ENCODE measurements at places on chromosomes 7 and 10.

DNA sequence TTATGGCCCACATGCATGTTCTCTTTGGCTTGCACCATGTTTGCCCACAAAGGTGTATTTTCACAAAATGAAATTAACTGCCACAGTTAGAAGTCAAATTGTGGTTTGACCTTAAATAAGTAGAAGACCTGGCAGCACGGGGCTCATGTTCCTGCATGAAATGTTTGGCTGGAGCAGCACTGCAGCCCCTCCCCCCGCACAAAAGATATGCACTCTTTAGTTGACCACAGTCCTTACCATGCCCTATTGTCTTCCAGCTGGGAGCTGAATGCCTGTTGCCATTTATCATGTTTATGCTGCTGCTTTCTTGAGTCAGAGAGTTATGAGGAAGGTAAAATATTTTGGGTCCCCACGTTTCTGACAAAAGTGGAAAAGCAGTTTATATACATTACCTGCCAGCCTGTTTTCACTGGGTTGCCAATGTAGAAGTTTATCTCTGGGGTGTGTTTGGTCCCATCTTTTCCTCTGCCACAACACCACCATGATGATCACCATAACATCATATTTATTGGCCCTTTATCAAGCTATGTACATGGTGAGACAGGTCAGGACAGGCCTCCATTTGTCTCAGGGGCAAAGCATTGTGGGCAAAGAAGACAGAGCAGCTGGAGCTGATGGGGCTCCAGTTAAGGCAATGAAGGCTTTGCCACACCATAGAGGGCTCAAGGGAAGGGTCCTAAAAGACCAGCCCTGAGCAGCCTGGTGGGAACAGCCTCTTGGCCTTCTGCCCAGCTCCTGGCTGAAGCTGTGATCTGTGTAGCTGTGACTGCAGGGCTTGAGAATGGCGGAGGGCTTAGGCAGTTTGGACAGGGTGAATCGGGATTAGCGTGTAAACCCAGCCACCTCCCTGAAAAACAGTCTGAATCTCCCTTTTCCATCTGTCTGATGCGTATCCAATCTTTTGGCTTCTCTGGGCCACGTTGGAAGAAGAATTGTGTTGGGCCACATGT is 5.4 kb downstream of the PRF1 start:
- DNase-seq: no peak

- DNase-seq: no peak
Measured at GRCh38 chr10:42691361-42692120, 53.2 kb upstream of the ZNF33B start.

DNA sequence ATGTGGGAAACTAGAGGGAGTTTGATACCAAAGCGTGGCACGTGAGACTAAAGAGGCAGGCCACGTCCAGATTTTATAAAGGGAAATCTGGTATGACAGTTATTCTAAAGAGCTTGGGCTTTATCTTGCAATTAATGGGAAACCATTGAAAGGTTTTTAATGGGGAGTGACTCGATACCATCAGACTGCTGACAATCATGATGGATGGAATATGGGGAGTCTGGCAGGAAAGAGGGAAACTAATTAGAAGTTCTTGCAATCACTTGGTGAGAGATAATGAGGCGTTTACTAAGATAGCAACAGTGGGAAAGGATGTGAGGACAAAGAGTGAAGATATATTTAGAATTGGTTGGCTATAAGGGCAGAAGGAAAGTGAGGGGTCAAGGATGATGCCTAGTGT is 94.0 kb downstream of the MBL2 start:
- DNase-seq: no peak

GRCh38 chr7:82071468-82071867 is 301.6 kb upstream of the HGF start:
- no peak for DNase-seq

DNA sequence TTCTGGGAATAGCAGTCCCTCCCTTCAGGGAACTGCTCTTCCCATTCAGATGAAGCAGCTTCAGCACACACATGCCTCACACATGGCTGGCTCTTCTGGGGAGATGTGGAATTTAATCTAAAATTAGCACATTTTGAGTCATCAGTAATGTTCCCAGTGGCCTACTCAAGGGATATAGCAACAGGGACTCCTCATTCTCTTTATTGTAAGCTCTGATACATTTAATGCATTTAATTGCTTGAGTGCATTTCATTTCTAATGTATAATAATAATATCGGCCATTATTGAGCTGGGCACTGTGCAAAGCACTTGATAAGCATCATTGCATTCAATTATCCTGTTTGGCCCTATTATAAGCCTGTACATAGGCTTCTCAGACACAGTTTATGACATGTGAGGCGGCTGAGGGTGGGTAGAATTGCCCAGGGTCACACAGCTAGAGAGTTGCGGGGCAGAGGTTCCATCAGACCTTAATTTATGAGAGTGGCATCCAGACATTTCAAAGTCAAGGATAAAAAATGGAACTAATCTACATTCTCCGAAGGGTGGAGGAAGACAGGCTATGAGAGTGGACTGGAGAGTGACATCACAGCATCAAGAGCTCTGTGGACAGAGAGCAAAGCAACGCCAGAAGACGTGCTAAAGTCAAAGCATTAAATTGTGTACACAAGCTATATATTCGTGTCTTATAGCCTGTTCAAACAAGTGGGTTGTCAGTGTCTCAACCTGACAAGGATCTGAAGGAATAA is 76.8 kb downstream of the LANCL2 start:
- DNase-seq: no peak

- DNase-seq: no peak
Measured at GRCh38 chr7:134662871-134663205, 16.2 kb downstream of the BPGM start.

DNA sequence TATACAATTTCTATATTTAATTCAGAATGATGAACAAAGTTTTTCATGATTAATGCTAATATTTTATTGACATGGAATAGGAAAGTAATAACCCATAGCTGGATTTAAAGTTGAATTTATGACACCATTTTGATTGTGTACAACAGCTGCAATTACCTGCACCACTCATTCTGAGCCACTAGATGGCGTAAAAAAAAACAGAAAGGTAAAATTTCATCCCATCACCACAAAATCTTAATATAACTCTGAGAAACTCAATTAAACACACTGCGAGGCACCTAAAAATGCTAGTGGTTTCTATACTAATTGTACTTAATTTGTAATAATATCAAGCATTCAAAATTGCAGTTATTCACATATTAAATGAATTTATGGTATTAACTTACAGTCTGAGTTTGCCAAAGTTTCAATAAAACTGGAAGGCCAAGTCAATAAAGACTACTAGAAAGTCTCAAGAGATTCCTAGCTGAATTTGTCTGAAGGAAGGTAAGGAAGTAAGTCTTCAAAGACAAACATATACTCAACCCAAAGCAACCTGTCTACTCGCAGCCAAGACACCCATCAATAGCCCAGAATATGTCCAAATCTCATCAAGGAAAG is 182.5 kb downstream of the SKAP2 start:
- no peak for DNase-seq

DNA sequence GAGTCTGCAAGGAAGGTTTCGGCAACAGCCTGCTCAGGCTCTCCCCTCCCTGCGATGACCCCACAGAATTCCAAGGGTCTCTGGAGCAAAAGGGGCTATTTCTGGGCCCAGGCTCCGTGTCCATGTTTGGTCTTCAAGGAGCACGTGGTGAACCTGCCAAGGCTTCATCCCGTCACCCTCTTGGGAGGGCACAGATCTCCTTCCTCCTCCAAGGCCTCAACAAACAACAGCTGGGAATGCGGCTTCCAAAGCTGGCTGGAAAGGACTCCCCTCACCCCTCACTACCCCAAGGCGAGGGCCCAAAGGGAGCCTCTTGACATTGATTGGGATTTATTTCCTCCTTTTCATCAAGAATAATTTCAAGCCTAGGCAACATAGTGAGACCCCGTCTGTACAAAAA is 14.0 kb upstream of the KPNA7 start:
- DNase-seq: no peak

GRCh38 chr10:127198721-127199120 is 2.3 kb upstream of the INSYN2A start:
- no peak for DNase-seq

- no peak for DNase-seq
Measured at GRCh38 chr10:110007161-110007700, 553 bp upstream of the ADD3 start.

- no peak for DNase-seq
Measured at GRCh38 chr7:158160199-158160598, 427.4 kb downstream of the PTPRN2 start.

DNA sequence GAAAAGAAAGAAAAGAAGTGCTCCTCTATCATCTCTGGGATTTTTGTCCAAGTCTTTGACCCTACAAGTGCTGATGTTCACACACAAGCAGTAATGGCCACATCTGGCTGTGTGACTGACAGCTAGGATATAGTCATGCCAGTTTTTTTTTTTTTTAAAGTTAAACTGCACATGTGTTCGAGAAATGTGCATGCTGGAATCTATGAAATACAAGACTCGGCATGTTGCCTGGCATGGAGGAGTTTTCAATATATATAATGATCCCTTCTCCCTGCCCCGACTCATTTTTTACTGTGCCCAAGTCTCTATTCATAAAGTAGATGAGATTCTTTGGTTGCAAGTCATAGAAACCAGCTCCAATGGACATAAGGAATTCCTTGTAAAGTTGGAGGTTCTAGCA is 60.4 kb upstream of the FGFR2 start:
- DNase-seq: no peak

- no peak for DNase-seq
Measured at GRCh38 chr10:63477927-63478326, 12.2 kb upstream of the JMJD1C start.

DNA sequence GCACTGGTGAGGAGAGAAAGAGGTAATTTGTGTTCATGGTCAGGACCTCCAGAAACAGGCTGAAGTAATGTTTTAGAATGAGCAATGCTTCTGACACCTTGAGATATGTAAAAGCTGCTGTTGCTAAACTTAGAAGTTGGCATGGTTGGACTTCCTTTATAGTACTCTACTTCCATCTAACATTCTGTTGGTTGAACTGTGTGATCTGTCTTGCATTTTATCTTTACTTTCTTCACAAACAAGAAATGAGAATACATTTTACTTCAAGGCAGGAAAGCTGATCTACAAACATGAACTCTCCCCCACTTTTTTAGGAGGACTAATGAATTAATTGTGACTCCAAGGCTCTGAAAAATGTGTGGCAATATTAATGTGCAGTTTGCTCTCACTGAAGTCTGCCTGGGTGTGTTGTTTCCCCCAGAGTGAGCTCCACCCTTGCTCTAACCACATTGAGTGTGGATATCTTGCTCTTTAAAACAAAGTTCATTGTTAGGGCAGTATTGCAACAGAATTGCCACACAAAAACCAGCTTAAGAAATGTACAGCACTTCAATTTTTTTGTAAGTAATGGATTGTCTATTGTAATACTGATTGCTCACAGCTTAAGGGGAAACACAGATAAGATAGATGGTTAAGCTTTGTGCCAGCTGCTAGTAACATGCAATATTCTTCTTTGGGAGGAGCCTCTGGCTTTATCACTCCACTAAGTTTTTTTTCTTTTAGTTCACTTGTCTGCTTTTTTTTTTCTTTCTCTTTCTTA is 69.0 kb downstream of the ADD3 start:
- no peak for DNase-seq

- no peak for DNase-seq
Measured at GRCh38 chr10:24133835-24134234, 75.1 kb upstream of the KIAA1217 start.

DNA sequence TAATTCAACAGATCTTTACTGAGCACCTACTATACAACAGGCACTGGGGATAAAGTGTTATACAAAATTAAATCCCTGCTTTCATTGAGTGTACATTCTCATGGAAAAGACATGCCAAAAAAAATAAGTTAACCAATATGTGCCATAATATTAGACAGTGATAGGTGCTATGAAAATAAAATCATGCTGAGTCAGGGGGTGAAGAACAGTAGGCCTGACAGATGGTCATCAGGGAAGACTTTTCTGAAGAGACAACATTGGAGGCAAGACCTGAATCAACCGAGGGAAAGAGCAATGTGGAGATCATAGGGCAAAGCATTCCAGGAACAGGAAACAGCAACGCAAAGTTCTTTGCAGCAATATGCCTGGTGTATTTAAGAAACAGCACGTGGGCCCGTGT is 135.5 kb downstream of the C1GALT1 start:
- DNase-seq: no peak

DNA sequence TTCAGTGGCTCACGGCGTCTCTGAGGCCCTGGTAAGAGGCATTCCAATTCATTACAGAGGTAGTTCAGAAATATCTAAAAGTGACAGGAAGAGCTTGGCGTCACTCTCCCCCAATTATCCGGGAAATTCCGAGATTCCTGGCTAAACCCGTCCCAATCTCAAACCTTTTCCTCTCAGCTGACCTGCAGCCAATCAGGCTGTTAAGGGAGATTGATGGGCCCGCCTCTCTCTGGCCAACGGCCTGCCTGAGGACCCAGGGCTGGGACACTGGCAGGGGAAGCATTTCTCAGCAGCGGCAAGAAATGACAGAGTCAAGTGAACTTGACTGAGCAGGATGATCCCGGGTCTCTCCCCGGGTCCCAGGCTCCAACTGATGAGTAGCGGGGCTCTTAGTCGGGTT is 72.3 kb downstream of the EBF3 start:
- no peak for DNase-seq

GRCh38 chr10:25604591-25604990 is 329.4 kb upstream of the MYO3A start:
- no peak for DNase-seq

DNA sequence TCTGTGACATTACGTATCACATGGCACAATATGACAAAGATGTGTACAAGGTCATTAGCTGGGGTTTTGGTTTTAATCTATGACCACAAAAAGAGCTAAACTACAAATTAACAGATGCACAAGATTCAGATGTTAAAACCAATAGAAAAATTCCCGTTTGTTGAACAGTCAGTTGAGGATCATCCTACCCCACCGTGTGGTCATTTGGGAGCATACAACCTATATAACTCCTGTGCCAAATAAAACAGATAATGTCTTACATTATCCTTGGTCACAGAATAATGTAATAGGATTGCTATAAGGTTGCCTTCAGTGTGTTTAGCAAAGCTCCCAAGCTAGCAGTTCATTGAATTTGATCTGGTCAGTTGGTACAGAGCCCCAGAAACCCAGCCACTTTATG is 28.2 kb downstream of the ASNS start:
- no peak for DNase-seq

- peak; percentile 63 for DNase-seq
Measured at GRCh38 chr7:158957921-158958491, 101.6 kb downstream of the DYNC2I1 start.

GRCh38 chr7:81627536-81628287 is 142.1 kb downstream of the HGF start:
- DNase-seq: no peak

DNA sequence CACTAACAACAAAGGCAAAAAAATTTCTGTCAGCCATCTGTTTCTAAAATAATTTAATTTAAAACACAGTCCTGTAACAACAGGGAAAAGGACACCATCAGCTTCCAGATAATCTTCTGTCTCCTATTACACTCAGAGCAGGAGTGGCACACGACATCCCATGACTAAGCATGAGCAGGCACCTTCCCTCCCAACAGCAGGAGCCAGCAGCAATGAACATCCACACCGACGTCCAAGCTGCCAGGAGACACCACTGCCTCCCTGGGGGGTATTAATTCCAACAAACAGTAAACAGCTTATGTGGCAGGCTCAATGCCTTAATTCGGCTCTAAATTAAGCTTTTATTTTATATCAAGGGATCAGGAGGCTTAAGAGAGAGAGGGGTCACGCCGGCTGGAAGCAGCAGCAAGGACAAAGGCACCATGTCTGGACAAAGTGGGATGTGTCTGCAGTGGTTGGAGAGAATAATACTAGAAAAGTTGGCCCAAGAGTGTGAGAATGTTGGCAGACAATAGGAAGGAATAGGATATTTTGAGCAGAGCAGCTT is 45.7 kb downstream of the KIAA1549 start:
- DNase-seq: no peak

GRCh38 chr7:33726582-33726981 is 178.8 kb upstream of the BMPER start:
- DNase-seq: no peak

GRCh38 chr10:76839276-76839675 is 798.3 kb downstream of the KCNMA1 start:
- no peak for DNase-seq
